ENCODE measurements at places on chromosomes 6 and 20.

DNA sequence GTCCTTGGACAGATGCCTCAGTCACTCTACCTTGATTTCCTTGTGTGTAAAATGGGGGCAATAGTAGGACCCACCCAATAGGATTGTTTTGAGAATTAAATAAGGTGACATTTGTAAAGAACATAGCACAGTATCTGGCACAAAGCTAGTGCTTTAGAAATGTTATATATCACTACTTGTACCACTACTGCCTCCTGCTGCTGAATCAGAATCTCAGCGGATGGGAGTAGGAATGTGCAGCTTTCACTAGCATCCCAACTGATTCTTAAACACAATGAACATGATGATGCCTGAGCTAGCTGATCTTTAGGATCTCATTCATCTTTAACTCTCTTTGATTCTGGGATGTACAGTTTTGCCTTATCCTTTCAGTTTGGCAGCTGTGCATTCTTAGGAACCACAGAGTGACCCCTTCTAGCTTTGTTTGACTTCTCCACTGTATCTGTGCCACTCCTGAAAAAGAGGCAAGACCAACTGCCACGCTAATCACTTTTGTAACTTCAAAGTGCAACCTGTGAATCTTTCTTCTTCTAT lies 7.2 kb downstream of the PBOV1 start:
- DNase-seq, result no peak

DNA sequence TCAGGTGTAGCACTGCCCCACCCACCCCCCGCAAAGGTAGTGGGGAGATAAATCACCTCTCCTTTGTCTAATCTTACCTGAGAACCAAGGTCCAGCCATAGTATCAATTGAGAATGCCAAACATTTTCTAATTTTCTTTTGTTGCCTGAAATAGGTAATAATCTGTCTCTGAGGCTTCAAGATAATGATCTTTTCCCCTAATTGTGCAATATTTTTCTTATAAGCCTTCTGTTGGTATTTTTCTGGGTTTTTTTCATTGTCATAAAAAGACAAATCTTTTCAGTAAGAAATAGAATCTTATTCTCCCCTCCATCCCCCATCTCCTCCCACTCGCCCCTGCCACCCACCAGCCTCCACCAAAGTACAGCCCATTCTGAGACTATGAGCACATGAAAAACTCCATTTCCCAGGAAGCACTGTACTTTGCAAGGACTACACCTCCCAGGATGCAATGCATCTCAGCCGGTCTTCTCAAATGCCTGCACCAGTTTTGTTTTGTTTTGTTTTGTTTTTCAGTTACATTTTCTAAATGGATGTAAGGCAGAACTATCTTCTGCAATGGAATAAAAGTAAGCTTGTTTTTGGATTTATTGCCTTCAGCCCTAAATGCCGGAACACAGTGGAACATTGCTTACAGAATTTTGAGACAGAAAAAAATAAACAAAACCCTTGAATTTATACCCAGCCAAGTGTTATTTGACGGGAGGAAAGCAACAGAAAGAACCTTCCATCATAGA lies 268.0 kb downstream of the TFAP2A start:
- peak; percentile 35 for DNase-seq

DNA sequence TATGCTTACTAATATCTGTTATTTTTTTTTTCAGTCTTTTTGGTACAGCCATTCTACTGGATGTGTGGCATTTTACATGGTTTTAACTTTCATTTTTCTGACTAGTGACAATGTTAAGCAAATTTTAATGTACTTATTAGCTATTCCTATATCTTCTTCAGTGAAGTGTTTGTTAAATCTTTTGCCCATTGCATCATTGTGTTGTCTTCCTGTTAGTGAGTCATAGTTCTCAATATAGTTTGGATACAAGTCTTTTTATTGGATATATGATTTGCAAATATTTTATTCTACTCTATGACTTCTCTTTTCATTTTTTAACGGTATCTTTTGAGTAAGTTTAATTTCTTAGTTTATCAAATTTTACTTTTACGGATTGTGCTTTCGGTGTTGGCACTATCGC lies 519.4 kb downstream of the CDKAL1 start:
- no peak for DNase-seq

DNA sequence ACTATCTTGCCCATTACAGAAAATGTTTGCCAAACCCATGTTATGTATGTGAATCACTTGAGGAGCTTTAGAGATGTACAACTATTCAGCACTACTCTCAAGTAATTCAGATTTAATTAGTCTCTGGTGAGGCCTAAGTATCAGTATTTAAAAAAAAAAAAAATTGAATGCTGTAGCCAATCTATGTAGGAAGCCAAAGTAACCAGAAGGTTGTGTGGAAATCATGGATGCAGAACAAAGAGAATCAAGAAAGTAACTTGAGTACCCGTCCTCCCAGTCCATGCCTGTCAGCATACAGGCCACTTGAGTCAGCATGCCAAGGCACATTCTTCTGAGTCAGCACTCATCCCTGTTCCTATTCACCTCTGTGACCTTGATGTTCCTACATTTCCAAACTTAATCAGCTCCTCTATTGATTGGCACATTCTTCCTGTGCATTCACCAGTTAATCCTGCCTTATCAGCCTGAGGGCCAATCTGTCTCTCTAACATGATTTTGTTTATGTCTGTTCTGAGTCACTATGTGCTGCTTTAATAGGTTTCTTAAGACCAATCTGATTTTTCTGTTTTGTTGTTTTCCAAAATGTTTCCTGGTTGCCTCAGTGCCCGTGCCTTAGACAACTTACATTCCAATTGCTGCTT lies 165.6 kb downstream of the KCNQ5 start:
- no peak for DNase-seq

DNA sequence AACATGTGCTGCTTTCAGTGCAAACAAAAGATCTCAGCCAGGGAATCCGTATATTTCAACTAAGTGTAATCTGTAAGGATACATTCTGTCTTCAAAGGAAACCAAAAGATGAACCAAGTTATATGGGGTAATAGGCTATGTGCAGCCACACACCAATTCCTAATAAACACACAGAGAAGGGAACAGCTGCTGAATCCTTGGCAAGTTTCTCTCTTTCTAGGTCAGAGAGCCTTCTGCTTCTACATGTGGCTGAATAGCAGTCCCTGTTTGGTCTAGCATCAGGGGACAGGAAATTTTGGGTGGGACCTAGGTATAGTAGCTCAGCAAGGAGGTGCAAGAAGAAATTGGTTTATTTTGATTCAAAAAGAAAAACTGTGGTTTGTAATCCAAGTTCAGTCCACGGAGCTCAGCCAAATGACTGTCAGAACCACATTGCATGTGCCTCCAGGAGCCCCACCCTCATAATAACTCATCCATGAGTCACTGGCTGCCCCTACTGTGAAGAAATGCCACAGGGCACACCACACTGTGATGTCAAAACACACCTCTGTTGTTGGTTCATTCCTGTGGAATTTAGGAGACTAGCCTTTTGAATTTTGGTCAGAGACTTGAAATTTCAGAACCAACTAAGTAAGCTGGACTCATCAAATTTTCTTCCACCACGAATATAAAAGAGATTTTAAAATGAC lies 21.1 kb downstream of the SPTLC3 start:
- DNase-seq, result peak; percentile 5

GRCh38 chr6:31152781-31153180 lies 4.8 kb downstream of the CCHCR1 start:
- DNase-seq, result no peak

DNA sequence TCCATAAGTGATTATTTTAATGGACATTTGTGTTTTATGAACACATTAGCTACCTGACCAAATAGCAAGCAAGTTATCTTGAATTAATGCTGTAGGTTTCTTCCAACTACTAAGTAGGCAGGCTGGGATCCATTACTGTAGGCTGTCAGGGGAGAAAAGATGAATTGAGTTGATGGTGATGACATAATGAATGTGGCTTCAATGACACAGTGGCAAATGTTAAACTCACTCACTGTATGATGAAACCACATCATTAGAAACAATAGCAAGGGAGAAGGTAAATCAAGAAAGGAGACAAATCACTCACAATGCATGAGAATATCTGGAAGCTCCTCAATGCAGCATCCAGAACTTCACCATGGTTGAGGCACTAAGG lies 529.7 kb upstream of the CITED2 start:
- no peak for DNase-seq

DNA sequence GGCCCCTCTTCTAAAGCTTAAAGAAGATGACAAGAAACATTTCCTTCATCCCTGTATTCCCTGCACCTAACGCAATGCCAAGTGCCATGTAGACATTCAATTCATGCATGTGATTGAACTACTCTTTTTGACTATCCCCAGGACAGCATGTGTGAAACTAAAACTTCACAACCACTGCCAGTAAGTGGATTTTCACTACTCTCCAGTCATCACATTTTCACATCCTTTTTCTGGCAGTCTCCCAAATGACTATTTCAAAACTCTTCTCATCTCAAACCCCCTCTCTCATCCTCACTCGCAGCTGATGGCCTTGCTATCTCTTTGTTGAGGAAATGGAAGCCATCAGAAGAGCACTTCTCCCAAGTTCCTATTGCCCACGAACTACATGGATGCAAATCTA lies 122.6 kb downstream of the OPRM1 start:
- peak; percentile 33 for DNase-seq

GRCh38 chr6:1409774-1410465 lies 20.5 kb downstream of the FOXF2 start:
- DNase-seq, result no peak

- peak; percentile 45 for DNase-seq
Observed at GRCh38 chr20:59782986-59783640, 150.3 kb downstream of the SYCP2 start.

- no peak for DNase-seq
Observed at GRCh38 chr6:63527658-63528514, 44.4 kb upstream of the LOC128125822 start.

- no peak for DNase-seq
Observed at GRCh38 chr6:10643201-10643651, 51.2 kb downstream of the C6orf52 start.

GRCh38 chr6:11431455-11431937 lies 106.1 kb upstream of the TMEM170B start:
- DNase-seq, result no peak

DNA sequence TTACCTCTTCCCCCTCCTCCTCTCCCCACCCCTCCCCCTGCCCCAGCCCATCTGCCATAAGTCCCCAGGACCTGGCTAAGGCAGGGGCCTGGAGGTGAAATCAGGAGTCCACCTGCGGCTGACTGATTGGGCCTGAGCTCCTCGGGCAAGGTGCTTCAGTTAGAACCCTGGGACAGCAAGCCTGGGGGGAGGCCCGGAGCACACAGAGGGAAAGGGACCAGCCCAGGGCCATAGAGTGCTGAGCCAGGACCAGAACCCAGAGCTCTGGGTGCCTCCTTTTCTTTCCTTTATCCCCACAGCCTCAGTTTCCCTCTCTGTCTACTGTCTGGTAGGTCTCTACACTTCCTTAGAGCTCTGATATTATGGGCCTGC lies 35.7 kb upstream of the VEGFA start:
- no peak for DNase-seq

DNA sequence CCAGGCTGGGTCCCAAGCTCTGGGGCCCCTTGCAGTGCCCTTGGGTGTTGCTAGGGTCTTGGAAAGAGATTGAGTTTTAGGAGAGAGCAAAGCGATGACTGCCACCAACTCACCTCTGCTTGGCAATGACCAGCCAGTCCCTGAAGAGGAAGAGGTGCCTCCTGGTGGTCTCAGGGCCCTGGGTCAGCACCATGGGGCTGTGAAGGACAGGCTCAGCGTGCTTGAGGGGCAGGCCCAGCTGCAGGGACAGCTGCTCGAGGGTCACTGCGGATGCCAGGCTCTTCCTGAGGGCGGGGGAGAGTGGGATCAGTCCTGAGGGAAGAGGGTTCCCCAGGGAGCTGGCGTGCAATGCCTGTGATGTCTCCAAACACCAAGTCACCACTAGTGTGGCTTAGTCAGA lies 50.8 kb upstream of the TAGAP start:
- DNase-seq, result no peak

GRCh38 chr6:111057074-111057752 lies 30.1 kb upstream of the SLC16A10 start:
- DNase-seq, result peak; percentile 43

DNA sequence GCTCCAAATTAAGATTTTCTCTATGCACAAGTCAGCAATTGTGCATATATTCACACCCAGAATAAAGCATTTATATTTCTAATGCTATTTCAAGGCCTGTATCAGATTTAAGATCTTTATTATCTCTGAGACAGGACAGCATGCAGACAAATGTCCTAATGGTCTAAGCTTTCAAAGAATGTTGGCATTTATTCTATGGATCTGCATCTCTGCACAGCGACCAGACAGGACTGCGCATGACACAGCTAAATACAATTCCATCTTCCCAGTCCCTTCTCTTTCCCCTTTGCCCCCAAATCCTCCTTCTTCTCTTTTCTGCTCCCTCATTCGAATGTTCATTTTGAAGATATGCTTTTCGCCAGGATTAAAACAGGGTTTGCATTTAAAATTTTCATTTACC lies 478.5 kb downstream of the PKHD1 start:
- no peak for DNase-seq

GRCh38 chr6:117306227-117306790 lies 41.0 kb downstream of the VGLL2 start:
- DNase-seq, result no peak

DNA sequence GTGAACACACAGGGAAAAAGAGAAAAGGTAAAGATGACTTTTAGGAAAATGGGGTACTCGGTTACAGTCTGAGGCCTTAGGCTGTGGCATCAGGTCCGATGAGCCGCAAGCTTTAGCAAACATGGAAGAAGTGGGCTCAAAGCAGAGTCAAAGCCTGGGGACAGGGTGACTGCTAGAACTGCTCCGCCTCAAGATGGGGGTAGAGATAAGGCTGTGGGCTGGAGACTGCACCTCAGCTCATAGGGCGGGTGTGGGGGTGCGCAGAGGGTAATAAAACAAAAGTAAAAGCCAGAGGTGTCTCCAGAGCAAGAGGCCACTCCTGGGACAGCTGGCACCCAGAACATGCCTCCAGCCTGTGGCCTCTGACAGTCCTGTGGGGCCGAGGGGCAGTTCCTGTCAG lies 21.3 kb upstream of the SYNDIG1 start:
- no peak for DNase-seq

DNA sequence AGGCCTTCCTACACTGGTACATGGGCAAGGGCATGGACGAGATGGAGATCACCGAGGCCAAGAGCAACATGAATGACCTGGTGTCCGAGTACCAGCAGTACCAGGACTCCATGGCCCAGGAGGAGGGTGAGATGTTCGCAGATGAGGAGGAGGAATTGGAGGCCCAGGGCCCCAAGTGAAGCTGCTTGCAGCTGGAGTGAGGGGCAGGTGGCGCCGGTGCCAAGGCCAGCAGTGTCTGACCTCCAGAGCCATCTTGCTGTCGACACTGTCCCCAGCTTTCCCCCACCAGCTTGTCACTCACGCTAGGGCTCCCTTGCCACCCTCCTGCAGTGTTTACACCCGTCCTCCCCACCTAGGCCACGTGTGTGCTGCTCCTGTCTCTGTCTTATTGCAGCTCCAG lies 12.2 kb downstream of the GABRR2 start:
- DNase-seq, result no peak
